HAP-1 (cell line): ENCODE measurements at places on chromosomes 11 and 22.

- no peak for DNase-seq
Measured at GRCh38 chr11:69962152-69962551, 116.0 kb upstream of the ANO1 start.

GRCh38 chr22:46075764-46076531 is 74.4 kb upstream of the PPARA start:
- no peak for DNase-seq

GRCh38 chr11:35494957-35495490 is 30.4 kb downstream of the PAMR1 start:
- no peak for DNase-seq

DNA sequence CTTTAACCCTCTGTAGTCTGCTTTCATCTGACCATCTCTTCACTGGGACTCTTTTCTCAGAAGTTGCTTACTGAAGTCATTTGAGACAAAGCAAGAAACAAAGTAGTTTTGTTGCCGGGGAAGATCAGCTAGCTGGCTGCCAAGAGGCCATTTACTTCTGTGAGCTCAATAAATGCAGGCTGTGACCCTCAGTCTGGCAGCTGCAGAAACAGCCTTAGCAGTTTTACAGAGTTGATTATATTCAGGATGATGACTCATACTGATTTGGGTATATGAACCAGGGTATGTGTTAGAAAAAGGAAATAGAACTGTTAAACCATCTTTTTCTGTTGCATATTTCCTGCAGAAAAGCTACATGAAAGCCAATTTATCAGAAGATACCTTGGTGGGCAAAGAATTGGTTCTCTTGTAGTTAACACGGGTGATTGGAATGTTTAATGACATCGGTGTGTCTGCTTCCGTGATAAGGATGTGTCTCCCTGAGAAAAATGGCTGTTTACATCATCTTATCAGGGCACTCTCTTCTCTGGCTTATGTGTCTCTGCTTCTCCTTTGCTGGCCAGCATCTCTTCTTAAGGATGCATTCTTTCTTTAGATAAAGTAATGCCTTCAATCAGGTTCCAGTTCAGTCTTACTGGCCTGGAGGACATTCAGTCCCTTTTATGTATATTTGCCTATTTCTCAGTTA is 18.5 kb downstream of the FIBIN start:
- DNase-seq, result no peak

GRCh38 chr11:110715541-110715940 is 3.3 kb upstream of the ARHGAP20 start:
- no peak for DNase-seq

DNA sequence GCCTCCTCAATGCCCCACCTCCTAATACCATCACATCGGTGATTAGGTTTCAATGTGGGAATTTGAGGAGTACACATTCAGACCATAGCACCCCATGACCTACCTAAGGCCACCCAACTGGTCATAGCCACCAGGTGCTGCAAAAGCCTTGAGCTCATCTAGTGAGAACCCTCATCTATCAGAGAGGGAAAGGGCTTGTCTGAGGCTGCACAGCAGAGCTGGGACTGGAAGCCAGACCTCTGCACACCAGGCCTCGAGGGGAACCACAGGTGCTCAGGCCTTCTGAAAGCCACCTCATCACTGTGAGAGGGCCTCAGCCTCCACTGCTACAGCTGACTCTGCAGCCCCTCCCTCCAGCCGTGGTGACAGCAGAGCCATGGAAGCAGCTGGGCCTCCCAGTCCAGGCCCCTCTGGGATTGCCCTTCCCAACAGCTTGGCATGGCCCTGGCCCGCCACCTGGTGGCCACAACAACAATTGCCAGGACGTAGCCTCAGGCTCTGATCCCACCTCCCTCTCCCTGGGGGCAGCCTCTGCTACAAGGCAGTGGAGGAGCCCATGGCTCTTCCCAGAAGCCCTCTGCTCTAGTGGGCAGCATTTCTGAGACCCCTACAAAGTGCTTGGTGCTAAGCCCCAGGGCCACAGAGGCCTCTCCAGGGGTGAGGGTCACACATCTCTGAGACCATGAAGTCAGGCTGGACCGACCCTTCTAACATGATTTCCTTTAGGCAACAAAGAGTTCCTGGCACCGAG is 41.0 kb upstream of the PRDM11 start:
- peak; percentile 83 for DNase-seq

GRCh38 chr22:23187871-23188700 is 7.8 kb downstream of the BCR start:
- DNase-seq, result no peak

- DNase-seq, result no peak
Measured at GRCh38 chr11:133827556-133827955, 17.8 kb downstream of the SPATA19 start.

DNA sequence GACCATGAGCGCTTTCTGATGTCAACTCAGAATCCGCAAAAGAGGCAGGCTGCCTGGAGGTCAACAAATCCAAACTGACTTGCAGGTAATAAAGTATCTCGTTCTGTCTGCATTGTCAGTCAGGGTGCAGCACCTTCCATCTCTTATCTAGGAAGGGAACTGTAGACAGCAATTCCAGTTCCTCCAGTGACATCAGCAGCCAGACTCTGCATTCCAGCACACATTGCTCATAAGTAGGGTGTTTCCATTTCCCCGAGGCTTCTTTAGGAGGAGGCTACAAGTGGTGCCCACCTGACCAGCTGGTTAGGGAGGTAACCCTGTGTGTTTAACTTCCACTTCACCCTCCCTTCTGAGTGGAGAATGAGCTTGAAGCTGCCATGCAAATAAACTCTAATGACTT is 53.3 kb downstream of the NTM start:
- no peak for DNase-seq

- no peak for DNase-seq
Measured at GRCh38 chr11:134566311-134566710, 154.3 kb upstream of the B3GAT1 start.

DNA sequence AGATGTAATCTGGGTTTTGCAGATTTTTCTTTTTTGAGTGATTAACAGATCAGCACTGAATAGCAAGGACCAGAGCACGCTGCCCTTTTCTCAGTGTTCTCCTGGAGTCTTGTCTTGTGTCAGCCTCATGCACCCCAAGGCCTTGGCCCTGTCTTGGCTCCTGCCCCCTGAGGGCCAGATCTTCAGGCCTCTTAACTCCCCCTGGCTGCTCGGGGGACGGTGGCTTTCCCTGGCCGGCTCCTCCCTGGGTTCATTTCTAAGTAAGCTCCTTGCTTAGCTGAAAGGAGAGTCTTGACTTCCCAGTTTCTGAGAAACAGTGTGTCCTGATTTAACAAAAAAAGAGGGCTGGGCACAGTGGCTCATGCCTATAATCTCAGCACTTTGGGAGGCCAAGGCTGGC is 1139.3 kb downstream of the BRD1 start:
- DNase-seq, result no peak

- DNase-seq, result no peak
Measured at GRCh38 chr11:75142714-75143419, 8.0 kb upstream of the SLCO2B1 start.

DNA sequence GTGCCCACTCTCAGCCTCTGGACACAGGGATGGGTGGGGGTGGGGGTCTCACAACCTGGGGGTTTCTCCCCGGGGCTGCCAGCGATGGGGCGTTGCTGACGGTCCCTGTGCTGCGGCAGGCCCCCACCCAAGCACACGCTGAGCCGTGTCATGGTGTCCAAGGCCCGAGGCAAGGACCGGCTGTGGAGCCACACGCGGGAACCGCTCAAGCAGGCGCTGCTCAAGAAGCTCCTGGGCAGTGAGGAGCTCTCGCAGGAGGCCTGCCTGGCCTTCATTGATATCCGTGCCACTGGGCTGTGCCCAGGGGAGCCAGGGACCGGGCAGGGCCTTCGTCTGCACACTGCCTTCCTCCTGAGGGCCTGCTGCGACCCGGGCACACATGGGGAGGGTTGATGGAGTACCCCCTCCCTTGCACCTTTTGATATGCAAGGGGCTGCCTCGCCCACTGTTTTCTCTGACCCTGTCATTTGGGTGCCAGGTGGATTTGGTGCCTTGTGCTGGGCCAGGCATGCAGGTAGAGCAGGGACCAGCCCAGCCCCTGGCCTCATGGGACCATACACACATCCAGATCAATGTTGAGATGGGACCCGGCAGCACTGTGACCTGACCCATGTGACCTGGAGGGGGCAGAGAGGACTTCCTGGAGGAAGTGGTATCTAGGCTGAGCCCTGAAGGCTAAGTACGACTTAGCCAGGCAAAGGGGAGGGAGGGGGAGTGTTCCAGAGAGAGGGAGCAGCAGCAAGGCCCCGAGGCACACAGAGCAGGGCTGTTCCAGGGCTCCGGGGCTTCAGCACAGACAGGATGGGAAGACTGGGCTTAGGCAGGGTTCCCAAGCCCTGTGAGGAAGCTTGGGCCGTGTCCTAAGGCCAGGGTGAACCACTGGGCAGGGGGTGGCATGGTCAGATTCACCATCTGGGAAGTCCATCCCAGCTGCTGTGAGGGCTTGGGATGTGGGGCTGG is 75.2 kb downstream of the MYO7A start:
- no peak for DNase-seq

- no peak for DNase-seq
Measured at GRCh38 chr22:30572840-30573593, 1.4 kb downstream of the GAL3ST1 start.

GRCh38 chr11:60378354-60378753 is at the start of gene MS4A7:
MS4A7 (plus strand) TSS chr11:60378532; CDS start chr11:60383142, 4,610 bp downstream.
- no peak for DNase-seq

DNA sequence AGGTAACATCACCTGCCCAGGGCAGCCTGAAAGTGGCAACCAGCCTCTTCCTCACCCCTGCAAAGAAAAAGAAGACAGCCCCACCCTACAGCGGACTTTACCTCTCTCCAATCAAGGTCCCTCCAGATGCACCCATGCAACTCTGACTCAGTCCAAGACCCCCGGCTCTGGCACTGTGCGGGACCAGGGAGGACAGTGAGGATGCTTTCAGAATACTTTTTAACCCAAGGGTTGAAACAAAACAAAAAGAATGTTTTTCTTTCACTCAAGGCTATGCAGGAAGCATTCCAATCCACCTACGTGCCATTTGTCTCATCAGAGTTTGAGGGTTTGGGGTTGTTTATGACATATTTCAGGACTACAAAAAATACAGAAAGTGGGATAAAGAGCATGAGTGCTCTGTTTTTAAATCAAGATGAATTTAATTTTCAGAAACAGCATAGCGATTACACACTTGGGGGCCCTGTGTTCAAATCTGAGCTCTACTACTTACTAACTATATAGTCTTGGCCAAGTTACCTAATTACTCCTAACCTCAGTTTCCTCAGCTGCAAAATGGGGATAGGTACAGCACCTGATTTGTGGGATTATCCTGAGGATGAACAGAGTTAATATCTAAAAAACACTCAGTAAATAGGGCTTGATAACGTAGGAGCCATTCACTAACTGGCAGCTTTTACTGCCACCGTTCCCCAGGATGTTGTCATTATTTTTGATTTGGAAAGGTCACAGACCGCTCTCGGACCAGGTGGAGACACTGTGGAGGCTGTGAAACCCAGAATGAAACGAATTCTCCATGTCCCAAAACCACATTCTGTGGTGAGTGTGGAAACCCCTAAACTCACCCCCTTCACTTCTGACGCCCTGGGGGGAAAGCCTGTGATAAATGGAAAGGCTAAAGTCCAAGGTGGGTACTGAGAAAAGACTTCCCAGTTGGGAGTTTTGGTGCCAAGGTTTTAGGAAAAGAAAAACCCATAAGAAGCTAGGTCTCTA is 5.6 kb downstream of the PLAAT3 start:
- DNase-seq, result no peak

DNA sequence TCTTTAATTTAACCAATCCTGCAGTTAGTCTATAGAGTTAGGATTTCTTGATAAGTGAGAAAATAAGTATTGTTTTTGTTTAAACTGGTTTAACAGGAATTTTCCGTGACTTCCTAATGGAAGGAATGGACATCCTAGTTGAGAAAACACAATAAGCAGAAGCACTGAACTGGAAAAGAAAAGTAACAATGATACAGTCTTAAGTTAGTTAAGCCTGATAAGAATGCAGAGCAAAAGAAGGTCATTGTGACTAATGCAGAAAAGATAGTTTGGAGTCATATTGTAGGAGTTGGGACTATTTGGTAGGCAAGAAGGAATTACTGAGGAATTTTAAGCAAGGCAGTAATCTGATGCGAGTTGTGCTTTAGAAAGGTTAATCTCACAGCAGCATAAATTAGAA is 11.7 kb downstream of the RNF141 start:
- no peak for DNase-seq

GRCh38 chr11:134754521-134755198 is 342.6 kb upstream of the B3GAT1 start:
- no peak for DNase-seq

DNA sequence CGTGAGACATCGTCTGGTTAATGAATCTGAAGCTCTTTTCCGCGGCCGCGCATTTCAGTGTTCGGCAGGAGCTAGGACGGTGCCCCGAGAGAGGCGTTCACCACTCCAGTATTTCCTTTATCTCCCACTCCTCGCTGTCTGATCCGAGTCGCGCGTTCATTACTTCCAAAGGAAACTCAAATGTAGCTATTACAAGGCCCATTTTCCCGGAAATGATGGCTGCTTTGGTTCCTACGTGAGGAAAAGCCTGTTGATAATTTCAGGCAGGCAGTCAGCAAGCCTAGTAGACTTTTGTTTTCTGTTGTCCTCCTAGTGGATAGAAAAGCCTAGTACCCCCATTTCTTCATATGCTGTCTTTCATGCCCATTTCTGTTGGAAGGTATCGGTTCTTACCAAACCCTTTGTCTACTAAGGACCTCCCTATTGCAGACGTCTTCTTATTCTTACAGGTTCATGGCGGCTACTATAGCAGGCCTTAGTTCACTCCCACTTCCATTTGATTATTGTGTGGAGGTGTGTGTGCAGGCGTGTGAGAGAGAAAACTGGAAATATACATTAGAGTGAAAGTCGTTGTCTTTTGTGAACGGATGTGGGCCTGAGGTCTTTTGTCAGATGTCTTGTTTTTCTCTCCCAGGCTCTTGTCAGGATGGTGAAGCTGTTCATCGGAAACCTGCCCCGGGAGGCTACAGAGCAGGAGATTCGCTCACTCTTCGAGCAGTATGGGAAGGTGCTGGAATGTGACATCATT is 737 bp downstream of the RBM4 start:
- no peak for DNase-seq

DNA sequence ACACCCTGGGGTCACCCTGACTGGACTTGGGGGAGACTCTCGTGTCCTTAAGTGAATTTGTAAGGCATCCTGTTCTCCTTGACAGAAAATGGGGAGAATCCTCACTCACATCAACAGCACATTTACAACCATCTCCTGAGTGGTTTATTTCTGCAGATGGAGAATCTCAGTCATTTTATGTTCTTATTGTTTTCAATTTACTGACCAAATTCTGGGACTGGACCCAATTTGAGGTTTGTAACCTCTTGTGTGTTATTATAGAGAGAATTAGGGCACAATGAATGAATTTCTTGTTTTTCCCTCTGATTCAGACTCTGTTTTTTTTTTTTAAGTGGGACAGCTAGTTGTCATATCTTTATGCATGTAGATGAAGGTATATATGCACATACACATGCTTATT is 104.9 kb downstream of the ADAMTS15 start:
- DNase-seq, result no peak

- DNase-seq, result no peak
Measured at GRCh38 chr11:22349491-22349890, 11.3 kb downstream of the SLC17A6 start.

DNA sequence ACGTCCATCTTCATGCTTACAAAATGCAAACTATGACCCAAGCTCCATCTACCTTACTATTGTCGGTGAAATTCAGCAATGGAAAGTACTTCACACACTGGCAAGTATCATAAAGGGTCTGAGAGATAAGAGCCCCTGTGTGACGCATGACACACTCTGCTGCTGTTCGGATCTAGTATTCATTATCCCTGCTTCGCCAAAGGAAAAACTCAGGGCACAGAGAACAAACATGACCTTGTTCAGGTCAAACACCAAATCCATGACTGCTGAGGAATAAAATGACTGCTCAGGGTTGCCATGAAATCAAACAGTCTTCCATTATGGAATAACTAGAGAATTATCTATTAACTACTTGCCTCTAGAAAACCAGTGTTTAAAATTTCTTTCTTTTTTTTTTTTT is 73.0 kb downstream of the MICAL3 start:
- no peak for DNase-seq
